ENCODE measurements at places on chromosomes 11 and 22.

DNA sequence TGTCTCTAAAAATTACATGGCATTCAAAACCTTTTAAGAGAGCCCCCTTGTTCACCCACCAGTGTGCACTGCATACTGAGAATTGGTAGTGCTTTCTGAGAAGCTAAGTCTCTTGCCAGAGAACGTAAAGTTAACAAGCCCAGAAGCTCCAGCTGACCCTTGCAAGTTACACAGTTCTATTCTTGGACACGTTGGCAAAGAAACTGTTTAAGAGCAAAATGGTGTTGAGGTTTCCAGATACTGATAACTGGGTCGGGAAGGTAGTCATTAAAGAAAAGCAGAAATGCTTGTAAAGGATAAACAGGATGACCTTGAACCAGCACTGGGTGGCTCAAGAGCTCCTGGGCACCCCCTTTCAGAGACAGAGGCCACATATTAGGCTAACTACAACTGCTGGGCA, 284.8 kb downstream of the CADM1 start:
- no peak for DNase-seq

DNA sequence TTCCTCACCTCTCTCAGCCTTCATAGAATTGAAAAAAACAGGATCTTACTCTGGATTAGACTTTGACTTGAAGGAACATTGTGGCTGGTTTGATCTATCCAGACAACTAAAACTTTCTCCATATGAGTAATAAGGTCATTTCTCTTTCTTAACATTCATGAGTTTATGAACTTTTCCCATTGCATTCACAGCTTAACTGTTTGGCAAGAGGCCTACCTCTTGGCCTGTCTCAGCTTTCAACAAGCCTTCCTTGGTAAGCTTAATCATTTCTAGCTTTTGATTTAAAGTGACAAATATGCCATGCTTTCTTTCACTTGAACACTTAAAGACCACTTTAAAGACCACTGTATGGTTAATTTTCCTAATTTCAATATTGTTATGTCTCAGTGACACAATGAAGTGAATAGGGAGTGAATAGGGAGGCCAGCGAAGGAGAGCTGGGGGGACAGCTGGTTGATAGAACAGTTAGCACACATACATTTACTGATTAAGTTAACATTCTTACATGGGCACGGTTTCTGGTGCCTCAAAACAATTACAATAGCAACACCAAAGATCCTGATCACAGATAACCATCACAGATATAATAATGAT, 17.0 kb downstream of the IMMP1L start:
- no peak for DNase-seq

- no peak for DNase-seq
Measured at GRCh38 chr11:93507517-93507916, 35.7 kb downstream of the SMCO4 start.

GRCh38 chr22:23055449-23056179, 14.7 kb upstream of the GNAZ start:
- DNase-seq = no peak

DNA sequence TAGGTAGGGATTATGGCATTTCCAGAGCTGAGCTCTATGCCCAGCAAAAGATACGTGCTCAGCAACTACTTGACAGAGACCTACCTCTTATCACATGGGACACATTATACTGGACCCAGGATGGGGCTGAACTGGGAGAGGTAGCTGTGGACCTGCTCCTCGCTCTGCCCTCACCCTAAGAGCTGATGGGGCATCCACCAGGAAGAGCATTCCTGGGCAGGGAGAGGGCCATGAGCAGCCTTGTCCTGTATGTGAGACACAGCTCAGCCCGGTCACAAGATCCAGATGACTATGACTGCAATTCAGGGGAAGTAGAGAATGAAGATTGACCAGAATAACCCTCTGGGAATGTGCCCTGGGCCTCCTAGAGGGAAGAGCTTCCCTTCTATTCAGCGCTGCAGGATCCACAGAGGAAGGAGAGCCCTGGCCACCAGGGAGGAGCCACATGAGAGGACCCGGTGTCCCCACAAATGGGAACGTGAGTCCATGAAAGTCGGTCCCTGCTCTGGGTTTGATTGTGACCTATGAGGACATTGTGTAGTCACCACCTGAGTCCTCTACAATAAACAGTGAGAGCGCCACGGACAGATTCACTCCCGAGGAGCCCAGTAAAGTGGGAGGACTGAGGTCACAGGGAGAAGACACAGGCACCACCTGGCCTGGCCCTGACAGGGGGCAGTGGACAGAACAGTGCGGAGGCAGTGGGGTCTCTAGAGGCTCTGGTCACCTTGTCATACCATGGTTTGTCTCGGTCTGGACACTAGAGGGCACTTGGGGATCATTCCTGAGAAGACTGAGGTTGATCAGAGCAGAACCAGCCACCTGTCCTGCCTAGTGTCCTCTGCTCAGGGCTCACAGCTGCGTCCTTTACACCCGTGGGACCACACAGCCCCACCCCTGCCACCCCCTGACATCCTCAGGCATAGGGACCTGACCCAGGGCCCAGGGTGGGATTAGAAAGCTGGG, 99.5 kb downstream of the ZNF280B start:
- DNase-seq = peak; percentile 43

- DNase-seq = no peak
Measured at GRCh38 chr22:25183949-25184619, 15.6 kb upstream of the CRYBB3 start.

DNA sequence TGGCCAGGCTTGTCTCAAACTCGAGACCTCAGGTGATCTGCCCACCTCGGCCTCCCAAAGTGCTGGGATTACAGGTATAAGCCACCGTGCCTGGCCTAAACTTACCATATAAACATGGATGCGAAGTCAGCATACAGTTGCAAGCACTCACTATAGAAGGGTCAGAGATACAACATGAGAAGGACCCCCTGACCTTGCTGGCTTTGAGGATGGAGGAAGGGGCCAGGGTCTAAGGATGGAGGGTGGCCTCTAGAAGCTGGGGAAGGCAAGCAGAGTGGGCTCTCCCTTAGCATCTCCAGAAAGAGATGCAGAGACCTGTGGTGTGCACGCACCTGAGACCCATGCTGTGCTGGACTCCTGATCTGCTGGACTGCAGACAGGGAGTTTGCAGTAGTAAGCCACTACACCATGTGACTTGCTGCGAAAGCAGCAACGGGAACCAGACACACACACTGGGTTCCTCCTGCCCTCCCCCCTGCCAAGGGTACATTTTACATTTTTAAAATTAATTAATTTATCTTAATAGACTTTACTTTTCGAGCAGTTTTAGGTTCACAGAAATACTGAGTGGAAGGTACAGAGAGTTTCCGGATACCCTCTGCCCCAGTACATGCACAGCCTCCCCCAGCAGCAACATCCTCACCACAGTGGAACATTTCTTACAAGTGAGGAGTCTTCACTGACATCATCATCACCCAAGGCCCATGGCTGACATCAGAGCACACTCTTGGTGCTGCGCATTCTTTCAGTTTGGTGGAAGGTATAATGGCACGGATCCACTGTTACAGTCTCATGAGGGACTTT, 170.1 kb upstream of the B3GAT1 start:
- DNase-seq = no peak
